Left cardiac atrium (tissue), 4 donors: ENCODE measurements at places on chromosomes 12 and 14. TPM values are rescaled to one million over a fixed set of nuclear protein-coding genes. Genes with fewer than 3 reads are reported as not detected.

- DNase-seq: no peak
These were observed 20.2 kb downstream of the DCAF4 start for GRCh38 chr14:72946491-72946890.

GRCh38 chr12:40473962-40474361 is 218.3 kb upstream of the CNTN1 start:
- no peak for DNase-seq

DNA sequence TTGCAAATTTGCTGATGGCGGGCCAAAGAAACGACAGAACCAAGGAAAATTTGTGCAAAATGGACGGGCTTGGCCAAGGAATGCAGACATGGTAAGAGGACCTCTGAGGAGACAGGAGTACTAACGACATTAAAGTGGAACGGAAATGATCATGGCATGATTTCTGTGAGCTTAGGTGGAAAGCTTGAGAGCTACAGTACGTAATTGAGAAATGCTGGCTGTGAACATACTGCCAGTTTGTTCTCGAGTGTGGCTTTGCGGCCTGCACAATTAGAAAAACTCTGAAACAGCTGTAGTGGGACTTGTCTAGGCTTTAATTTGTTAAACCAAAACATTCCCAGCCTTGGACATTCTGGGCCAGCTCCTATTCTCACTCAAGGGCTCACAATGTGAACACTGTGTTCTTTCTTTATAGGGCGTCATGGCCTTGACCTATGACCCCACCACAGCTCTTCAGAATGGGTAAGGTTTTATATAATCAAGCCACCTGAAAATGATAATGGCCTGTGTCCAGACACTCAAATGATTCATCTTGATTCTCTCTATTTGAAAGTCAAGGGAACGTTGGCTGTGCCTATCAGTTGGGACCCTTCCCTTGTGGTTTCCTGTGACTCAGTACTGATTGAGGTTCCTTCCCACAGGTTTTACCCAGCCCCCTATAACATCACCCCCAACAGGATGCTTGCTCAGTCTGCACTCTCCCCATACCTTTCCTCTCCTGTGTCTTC is 48.5 kb downstream of the BAZ2A start:
- no peak for DNase-seq

GRCh38 chr12:50689437-50689836 is 74.5 kb upstream of the ATF1 start:
- no peak for DNase-seq

DNA sequence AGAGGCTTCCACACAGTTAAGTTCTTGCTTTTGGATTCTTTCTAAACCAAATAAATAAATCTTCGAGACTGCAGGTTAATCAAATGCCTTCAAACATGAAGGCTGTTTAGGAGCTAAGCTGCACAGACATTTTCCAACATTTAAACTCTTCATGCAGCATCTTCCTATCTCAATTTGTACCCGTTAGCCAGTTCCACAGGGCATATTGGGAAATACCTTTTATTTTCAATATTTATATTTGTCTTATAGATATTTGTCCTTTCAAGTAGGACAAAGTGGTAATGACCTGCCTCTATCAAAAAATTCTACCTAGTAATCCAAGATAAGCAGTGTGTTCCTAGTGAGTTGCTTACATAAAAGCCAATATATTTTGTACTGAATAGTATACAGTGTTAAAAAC is 373.6 kb downstream of the DIO2 start:
- no peak for DNase-seq

- no peak for DNase-seq
These were observed 46.9 kb downstream of the RAD52 start for GRCh38 chr12:902581-902980.

DNA sequence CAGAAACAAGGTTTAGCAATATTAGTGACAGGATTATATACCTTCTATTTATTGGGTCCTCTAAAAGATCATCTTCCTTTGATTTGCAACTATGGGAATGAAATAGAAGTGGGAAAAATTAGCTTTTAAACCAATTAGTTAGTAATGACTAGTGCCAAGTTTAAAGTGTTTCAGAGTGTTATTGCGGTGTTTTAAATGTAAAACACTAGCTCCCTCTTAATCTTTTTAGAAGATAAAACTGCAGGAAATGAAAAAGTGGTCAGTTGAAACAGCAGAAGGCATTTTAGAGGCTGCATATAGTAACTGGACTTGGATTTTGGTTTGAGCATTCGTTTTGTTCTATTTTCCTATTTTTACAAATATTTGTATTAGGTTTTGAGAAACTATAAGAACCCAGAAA is 286.2 kb downstream of the RAD51B start:
- DNase-seq: no peak

DNA sequence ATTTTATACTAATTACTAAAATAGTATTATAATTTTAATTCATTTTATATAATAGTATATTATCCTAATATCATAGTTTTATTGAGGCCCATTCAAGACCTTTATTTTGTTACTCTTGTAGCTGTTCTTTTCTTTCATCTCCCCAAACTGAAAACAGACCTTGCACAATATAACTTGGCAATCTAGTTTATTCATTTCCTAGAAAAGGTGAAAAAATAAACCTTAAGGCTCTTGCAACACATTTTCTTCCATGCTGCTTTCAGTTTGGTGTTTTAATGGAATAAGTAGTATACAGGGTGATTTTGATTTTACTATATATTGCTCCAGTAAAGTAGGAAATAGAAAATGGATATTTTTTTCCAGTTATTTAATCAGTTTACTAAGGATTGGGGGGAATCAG is 174.0 kb downstream of the SLC2A13 start:
- no peak for DNase-seq

- DNase-seq: no peak
These were observed 36.4 kb upstream of the FBRSL1 start for GRCh38 chr12:132453361-132454192.

DNA sequence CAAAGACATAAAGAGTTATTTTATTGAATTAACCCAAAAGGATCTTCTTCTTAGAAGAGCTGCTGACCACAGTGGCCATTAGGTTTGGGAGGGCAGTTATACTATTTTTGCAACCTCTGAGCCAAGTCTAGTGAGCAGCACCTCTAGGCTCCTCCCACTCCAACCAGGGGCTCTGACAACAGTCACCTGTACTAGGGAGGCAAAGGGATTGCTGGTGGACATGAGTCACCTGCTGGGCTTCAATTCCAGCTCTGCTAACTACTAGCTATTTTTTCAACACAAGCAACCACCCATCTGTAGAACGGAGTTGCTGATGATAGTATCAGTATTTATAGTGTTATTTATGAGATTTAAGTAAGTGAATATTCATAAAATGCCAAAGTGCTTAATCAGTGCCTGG is 166.0 kb downstream of the KLHL28 start:
- DNase-seq: no peak

GRCh38 chr14:44914849-44915248 is 46.9 kb downstream of the KLHL28 start:
- DNase-seq: peak; percentile 29

Gene IL23A
- total RNA-seq: not detected

Gene KIF26A
- 7.6 TPM for total RNA-seq

Gene FOXN4
- not detected for total RNA-seq
